ENCODE measurements at places on chromosomes 2 and 18.

- DNase-seq = peak; percentile 35
Observed at GRCh38 chr2:100610381-100610831, 47.6 kb downstream of the PDCL3 start.

DNA sequence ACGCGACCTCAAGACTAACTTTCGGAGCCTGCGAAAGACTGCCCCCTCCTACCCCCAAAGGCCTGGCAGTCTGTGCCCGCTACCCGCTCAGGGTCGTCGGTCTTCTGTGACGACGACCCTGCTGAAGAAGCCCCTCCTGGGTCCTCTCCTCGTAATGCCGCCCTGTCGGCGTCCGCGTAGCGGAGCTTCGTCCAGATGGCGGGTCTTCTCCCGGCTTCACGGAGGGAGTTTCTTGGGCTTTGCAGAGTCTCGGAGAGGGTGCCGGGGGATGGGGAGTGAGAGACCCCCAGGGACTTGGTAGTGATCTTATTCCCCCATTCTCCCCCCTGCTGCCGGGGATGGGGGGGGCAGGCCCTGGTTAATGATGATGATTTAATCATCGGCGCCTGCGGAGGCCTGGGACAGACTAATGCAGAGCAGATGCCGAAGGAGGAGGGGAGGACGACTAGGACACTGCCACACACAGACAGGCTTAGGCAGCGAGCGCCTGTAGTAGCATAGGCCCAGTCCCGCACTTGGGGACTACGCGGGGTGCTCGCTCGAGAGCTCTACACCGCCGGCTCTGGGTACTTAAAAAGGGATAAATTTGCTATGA lies 528 bp upstream of the PCGF1 start:
- DNase-seq = no peak

DNA sequence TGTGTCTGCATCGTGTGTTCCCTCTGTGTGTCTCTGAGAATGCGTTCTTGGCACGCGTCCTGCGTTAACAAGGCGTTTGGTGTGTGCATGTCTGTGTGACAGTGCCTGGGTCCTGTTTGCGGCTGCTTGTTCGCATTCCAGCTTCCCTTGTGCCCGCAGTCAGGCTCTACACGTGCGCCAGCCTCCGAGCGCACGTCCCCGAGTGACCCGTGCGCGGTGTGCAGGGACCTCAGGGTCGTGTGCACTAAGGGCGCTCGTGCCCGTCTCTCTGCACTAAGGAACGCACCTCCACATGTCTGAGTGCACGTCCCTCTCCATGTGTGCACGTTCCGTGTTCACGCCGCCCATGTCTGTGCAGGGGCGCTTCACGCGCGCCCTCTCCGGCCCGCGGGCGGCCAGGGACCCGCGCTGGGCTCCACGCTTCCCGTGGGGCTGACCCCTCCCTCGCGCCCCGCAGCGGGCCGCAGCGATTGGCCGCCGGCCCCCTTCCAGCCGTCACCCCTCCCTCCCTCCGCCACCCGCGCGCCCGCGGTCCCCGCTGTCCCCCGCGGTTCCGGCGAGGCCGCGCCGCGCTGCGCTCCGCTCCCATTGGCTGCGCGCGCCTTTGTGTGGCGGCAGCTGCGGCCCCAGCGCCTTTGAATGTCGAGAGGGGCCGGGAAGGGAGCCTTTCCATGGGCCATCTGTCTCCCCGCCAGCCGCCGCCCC lies 229.4 kb downstream of the HAUS1 start:
- DNase-seq = no peak

GRCh38 chr18:45539491-45539891 lies 75.8 kb upstream of the SLC14A2 start:
- no peak for DNase-seq

DNA sequence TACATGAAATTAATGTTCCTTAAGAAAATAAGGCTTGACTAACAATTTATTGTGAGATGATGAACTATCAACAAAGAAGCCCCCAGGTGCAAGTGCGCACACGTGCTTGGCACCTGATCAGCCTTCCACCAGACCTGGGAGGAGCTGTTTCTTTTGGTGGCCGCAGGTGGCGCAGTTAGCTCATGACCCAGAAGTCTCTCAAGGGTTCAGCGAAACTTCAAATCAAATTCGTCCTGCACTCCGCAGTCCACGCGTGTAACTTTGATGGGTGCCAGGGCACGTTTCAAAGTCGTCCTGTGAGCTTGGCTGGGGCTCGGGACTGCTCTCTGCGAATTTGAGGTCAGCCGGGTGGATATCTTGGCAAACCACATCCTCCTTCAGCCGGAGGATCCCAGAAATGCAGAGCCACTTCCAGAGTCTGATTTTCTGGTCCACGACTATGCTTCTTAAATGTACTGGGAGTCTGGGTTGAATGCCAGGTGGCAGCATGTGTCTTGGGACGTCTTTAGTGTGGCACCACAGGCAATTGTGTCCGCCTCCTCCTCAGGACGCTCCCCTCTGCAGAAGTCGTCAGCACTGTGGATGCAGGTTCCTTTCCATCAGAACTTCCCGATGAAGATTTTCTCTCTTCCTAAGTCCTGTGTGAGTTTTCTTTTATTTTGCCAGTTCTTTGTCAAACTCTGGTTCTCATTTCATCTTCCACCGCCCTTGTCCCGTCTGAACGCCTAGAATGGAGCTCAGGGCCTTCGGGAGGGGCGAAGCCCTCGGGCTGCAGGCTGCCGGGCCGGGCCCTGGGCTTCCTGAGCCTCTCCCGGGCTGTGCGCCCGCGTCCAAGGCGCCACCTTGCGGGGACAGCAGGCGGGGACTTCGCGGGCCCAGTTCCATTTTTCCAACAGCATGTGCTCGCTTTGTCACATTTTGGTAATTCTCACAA lies 61.3 kb upstream of the RAPGEF4 start:
- no peak for DNase-seq

DNA sequence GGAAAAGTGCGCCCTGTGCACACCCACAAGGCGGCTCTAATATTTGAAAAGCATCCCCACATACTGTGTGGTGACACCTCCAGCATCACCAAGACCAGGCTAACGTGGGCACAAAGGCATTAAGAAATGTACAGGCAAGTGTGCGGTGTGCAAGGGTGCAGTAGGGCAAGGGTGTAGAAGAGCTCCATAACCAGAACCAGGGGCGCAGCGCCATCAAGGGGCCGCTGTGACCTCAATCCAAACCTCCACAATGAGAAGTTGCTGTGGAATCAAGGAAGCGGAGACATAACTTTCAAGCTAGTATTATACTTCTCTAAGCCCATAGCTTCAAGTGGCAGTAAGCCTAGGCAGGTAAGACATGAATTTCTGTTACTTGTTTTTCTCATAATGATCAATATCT lies 13.0 kb downstream of the L3MBTL4 start:
- DNase-seq = no peak

GRCh38 chr18:37249895-37250618 lies 315.5 kb downstream of the CELF4 start:
- no peak for DNase-seq

- no peak for DNase-seq
Observed at GRCh38 chr2:135245071-135245470, 193.0 kb downstream of the RAB3GAP1 start.

DNA sequence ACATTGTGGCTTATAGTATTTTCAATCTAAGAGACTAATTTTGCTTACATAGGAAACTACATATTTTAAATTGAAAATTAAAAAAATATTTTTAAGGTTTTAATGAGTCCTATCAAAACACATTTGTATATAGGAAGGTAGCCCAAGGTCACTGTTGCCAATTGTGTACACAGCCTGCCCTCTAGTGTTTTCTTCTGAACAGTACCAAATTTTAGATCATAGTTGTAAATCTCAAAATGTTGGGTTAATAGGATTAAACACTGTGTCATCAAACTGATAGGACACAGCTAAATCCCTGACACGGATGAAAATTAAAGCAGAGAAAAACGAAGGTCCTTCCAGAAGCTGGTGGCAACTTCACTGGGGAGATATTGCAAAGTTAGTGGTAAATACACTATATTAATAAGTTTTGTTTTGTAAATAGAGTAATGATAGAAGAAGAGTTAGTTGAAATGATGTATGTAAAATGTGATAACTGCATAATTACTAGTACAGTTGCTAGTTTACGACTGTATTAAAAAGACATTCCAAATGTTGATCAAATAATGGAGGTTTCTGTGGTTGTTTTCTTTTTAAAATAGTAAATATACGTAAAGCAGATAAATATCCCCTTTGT lies 19.7 kb downstream of the CLUL1 start:
- no peak for DNase-seq

DNA sequence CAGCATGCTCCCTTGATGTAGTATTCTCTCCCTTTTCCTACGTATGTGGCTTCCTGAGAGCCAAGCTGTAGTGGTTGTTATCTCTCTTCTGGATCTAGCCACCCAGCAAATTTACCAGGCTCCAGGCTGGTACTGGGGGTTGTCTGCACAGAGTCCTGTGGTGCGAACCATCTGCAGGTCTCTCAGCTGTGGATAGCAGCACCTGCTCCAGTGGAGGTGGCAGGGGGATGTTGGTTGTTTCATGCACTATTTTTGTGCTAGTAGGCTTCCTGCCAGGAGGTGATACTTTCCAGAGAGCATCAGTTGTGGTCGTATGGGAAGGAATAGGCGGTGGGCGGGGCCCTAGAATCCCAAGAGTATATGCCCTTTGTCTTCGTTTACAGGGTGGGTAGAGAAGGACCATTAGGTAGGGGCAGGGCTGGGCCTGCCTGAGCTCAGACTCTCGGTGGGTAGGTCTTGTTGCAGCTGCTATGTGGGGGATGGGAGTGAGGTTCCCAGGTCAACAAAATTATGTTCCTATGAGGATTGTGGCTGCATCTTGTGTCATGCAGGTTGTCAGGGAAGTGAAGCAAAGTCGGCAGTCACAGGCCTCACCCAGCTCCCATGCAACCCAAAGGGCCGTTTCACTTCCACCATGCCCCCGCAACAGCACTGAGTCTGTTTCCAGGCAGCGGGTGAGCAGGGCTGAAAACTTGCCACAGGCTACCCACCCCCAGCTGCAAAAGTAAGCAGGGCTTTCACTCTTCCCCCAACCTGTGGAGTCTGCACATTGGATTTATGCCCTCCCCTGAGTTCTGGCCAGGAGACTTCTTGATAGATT lies 1139.5 kb downstream of the BCL11A start:
- DNase-seq = no peak

DNA sequence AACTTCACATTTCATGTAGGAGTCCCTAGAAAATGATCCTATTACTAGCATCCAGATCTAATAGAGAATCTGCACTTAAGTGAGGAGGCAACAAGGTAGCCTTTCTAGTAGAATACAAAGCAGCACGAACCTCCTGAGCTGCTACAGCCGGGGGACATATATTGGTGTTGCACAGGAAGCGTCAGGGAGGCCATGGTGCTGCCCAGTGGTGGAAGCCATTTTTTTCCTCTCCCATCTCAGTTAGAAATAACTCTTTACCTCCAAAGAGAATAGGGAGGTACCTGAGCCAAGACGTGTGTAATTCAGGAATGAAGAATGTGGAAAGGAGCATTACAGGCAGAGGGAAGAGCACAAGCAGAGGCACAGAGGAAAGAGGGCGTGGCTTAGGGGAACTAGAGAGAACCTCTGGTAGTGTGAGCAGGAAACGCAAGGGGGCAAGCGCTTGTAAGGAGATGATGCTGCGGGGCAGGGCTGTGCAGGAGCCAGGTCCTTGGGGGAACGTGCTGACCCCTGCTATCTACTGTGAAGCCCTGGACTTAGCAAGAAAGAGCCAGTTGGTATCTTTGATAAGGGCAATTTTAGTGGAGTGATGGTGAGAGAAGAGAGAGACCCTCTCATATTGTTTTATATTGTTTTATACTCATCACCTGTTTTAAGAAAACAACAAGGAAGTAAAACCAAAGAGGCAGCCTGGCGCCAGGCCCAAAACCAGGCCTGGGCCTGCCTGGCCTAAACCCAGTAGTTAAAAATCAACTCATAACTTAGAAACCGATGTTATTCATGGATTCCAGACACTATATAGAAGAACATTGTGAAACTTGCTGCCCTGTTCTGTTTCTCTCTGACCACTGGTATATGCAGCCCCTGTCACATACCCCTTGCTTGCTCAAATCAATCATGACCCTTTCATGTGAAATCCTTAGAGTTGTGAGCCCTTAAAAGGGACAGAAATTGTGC lies 50.0 kb upstream of the TTC39C start:
- DNase-seq = no peak

- no peak for DNase-seq
Observed at GRCh38 chr2:213046431-213046830, 105.0 kb downstream of the IKZF2 start.

- DNase-seq = no peak
Observed at GRCh38 chr18:76927223-76927725, 104.9 kb downstream of the ZNF236 start.

DNA sequence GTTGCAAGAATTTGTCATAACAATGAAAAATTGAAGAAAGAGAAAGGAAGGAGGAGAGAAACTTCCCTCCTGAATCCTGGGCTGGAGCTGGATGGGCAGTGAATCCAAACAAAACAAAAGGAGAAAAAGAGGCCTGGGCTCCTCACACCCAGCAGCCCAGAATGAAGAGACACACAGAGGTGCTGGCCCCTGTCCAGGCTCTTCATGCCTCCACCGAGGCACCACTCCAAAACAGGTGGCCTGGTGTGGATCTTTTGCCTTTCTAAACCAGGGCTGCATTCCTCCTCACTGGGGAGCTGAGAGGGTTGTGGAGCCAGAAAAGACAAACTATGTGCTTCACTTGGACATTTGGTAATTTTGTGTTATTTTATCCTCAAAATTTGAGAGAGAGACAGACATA lies 76.0 kb downstream of the FAM124B start:
- no peak for DNase-seq

- no peak for DNase-seq
Observed at GRCh38 chr18:69755856-69756496, 191.7 kb downstream of the CD226 start.

- DNase-seq = no peak
Observed at GRCh38 chr18:44758861-44759631, 78.4 kb downstream of the SETBP1 start.

GRCh38 chr2:174337337-174338146 lies 2.8 kb downstream of the SP9 start:
- peak; percentile 73 for DNase-seq

DNA sequence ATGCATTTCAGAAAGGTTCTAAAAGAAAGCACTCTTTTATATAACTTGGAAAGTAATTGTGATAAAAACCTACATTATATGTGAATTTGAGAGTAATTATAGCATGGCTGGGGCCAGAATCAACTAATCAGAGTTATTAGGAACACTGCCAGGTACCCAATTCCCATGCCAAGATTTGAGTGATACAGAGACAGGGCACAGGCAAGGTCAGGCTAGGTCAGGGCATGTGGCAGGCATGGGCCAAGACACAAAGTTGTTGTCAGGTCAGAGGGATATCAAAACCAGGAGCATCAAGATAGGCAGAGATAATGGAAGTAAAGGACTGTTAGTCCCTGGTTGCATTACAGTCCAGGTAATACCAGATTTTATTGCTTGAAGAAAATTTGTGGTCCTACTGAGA lies 87.4 kb downstream of the MYO3B start:
- DNase-seq = no peak

DNA sequence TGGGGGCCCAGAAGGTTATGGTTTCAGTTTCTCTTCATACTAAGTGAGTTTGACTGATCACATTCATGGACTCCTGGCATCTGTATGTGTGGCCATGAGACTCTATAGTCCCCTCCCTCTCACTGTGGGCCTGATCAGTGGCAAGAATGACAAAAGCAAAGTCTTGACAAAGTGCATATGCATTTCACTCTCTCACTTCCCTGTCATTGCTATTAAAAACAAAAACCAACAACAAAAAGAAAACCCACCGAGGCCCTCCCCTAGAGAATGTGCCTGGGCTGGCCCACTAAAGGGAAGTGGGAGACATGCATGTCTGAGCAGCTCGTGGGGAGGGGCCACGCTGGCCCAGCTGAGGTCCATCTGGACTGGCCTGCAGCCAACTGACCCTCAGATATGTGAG lies 600.1 kb upstream of the RAB6C start:
- DNase-seq = no peak

- DNase-seq = no peak
Observed at GRCh38 chr2:111054791-111055691, 65.7 kb upstream of the BCL2L11 start.

GRCh38 chr2:86297382-86298147 lies 39.9 kb downstream of the REEP1 start:
- peak; percentile 47 for DNase-seq

Data from T-helper 2 cell (primary cell).